ENCODE measurements at places on chromosomes 6 and 20. TPM values are rescaled to one million over a fixed set of nuclear protein-coding genes. Genes with fewer than 3 reads are reported as not detected.

DNA sequence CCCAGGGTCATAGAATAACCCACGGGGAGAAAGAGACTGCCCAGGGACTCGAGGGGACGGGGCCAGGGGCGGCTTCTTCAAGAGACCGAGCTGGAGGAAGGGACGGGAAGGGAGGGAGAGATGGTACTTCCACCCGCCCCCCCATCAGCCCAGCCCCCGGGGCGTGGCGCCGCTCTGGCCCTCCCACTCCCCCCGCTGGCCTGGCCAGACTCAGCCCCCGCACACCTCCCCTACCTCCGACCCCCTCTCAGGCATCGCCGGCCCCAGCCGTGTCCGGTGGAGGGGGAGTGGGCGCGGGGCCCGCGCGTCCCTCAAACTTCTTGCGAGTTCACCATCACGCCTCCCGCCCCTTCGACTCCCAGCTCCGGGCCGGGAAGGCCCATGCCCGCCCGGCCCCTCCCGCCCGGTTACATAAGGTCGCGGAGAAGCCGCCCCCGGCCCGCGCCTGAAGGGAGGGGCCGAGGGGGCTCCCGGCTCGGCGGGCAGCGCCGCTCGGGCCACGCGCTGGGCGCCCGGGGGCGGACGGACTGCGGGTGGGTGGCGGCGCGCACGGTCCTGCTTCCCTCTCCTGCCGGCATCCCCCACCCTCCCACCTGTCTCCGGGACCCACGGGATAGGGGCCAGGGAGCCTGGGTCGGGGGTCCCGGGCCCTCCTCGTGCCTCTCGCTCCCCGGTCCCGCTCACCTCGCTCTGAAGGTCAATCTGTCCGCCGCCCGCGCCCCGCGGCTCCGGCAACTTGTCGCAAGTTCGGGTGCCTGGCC is 562 bp downstream of the TFEB start:
- DNase-seq = peak; percentile 83

DNA sequence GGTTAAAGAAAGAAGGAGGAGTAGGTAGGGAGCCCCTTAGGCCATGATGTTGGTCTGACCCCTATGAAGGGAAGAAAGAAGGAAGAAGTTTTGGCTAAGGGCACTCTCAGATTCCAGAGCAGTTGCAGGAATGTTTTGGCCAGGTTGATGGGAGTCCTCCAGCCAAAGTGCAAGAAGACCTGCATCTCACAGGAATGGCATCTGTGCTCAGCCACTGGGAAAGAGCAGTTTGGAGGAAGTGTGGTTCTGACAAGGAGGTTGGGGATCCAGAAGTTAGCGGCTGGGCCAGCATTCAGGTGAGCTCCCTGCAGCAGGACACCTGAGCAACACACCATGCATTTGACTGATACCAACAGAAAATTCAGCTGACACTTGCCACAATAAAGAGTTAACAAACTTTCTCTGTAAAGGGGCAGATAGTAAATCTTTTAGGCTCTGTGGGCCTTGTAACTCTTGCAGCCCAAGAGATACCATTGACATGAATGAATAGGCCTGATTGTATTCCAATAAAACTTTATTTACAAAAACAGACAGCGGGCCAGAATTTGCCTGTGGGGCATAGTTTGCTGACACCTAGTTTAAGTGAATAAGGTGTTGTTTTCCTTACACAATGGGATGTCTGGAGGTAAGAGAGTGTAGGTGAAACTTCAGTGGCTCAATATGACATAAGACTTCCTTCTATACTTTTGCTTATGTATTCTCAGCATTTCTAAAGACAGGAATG is 71.0 kb downstream of the EDN1 start:
- no peak for DNase-seq

- DNase-seq = no peak
Observed at GRCh38 chr6:166751051-166751595, 124.1 kb upstream of the RPS6KA2 start.

- DNase-seq = no peak
Observed at GRCh38 chr20:7765221-7765620, 175.0 kb downstream of the HAO1 start.

EFCAB8 gene
- total RNA-seq = 0.15 TPM

GRCh38 chr6:128259029-128259724 is 261.2 kb downstream of the PTPRK start:
- DNase-seq = no peak

DNA sequence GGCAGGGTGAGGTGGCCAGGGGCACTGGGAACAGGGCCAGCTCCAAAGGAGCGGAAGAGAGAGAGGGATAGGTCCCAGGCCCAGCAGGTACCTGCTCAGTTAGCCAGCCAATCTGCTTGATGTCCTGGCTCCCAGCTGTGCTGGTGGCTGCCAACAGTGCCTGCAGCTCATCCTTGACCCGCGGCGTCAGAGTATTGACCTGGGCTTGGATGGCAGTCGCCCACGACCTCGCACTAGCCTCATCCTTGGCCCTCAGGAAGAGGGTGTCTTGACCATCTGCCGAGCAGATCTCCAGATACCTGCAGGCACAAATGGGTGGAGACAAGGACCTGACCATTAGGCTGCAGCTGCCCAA is 11.1 kb upstream of the CDK5RAP1 start:
- DNase-seq = peak; percentile 59

- DNase-seq = peak; percentile 78
Observed at GRCh38 chr6:7267466-7268091, 45.4 kb downstream of the SSR1 start.

- DNase-seq = peak; percentile 78
Observed at GRCh38 chr6:89145956-89146717, at the start of gene PM20D2. Gene PM20D2, plus strand, starts transcription at chr6:89146055. Its CDS starts 90 bp downstream, at chr6:89146145.
